ENCODE measurements at places on chromosomes 13 and 19.

GRCh38 chr19:1935484-1936208 is 5.3 kb upstream of the CSNK1G2 start:
- DNase-seq, result peak; percentile 50

GRCh38 chr19:3631053-3631861 is 4.7 kb upstream of the CACTIN start:
- DNase-seq, result no peak

- no peak for DNase-seq
These were observed 41.8 kb downstream of the CARD8 start for GRCh38 chr19:48213959-48214358.

DNA sequence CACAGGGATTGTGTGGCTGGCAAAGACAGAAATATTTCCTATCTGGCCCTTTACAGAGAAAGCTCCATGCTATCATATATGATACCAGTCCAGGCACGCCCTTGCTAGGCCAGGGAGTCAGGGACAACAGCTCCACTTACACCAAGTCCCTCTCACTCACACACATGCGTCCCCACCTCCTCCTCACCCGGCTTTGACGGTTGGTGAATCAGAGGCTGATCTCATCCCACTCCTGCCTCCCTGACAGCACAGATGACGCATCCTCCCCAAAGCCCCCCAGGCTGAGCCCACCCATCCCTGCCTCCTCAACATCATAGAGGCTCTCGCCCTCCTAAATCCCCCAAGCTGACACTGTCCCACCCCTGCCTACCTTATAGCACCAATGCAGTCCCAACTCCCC is 62.7 kb downstream of the F2RL3 start:
- DNase-seq, result no peak

DNA sequence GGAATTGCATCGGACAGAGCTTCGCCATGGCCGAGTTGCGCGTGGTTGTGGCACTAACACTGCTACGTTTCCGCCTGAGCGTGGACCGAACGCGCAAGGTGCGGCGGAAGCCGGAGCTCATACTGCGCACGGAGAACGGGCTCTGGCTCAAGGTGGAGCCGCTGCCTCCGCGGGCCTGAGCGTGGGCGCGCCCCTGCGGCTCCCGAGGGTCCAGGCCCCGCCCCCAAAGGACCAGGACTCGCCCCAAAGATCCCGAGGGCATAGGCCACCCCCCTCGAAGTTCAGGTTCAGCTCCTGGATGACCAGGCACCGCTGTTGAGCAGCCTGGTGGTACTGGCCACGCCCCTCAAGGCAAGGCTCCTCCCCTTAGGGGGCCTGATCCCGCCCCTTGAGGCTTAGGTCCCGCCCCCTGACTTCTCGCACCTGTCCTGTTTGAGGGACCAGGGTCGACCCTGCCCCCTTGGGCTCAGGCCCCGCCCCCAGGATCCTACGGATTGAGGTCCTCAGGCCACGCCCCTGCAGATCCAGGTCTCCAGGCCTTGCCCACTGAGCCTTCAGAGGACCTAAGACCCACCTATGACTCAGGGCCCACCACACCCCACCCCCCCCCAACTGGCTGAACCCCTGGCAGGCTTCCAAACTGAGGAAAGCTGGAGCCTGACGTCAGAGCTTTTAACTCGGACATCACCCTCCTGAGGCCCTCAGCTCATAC is 43.1 kb downstream of the CYP4F22 start:
- peak; percentile 60 for DNase-seq

DNA sequence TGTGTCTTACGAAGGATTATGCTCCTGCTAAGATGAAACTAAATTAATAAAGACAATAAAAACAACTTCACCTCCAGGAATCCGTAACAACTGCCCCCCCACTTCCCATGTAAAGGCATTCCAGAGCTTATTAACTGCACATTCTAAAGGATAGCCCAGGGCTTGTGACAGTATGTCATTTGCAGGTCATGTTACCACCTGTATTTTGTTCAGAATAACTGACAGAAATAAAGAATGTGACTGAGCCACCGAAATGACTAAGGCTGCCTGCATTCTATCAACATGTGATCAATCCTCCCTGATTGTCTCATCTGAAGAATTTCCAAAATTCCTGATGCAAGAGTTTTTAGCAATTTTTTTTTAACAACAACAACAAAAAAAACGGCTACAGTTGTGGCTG is 117.2 kb downstream of the MIPEP start:
- no peak for DNase-seq

- no peak for DNase-seq
These were observed 4.2 kb downstream of the GATAD2A start for GRCh38 chr19:19409631-19410030.

GRCh38 chr13:97268772-97269171 is 46.6 kb downstream of the MBNL2 start:
- no peak for DNase-seq

GRCh38 chr13:43244481-43244880 is 221.1 kb downstream of the DNAJC15 start:
- no peak for DNase-seq

GRCh38 chr13:113864273-113864890 is 506 bp upstream of the GAS6 start:
- DNase-seq, result no peak

DNA sequence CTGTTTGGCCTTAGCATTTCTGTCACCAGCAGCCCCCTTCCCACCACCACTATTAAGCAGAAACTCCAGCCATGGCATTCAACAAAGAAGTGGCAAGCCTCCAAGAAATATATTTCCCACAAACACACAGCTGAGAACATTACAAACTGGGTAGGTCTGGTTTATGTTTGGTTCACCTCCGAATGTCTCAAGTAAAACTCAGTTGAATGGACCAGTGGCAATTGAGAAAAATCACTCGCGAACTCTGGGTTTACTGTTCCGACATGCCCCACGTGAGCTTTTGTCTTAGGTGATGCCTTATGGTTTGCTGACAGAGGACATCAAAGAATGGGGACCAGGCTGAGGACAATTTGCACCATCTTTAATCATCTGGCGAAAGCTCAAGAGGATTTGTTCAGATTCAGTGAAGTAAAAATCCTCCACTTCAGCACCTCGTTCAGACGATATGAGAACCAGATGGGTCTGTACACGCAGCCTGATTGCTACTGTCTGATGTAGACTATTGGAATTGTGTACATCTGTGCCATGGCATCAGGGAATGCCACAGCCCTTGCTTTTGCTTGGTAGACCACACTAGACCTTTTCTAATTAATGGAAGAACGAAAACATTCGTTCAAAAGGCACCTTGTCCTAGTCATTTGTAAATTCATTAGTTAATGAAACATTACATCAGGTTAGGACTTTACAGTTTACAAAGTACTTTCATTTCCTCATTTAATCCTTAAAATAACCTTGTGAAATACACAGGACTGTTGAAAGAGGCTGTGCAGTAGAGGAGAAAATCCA is 59.4 kb downstream of the SLC10A2 start:
- no peak for DNase-seq

GRCh38 chr19:49297403-49297802 is 27.6 kb downstream of the SLC6A16 start:
- DNase-seq, result no peak

DNA sequence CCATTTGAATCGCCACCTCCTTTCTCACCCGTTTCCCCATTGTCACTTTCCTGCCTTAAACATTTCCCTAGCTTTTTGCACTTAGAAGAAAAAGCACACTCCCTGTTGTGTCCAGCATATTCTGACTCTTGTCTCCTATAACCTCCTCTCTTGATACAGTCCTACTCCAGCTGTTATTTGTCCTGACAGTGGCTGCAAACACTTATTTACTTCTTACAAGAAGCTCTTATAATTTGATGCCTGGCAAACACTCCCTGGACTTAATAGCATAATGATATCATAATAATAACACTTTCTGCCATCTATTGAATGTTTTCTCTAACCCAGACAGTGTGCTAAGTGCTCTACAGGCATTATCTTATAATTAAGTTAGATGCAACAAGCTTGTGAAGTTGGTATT is 76.6 kb downstream of the DGKH start:
- DNase-seq, result no peak

DNA sequence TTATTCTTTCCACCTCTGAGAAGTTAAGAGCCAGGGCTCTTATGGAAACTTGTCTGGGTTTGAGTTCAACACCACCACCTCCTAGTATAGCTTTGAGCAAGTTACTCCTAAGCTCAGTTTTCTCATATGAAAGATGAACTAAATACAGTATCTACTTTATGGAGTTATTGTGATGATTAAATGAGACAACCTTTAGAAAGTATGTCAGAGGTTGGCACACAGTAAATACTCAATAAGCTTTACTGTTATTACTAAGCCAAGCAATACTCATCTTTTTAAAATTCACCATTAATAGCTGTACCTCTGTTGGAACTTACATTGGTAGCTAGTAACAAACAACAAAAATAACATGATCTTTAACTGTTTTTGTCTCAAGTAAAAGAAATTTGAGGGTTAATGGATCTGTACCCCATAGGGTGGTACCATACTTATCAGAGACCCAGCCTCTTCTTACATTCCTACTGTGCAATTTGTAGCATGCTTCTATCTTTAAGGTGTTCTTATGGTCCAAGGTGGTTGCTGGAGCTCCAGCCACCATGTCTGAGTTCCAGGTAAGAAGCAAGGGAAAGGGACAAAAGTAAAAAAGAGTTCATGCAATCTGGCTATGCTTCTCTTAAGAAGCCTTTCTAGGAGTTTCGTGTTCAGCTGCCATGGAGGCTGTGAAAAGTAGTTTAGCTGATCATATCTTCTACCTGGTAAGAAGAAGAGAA is 24.1 kb upstream of the NDFIP2 start:
- no peak for DNase-seq

GRCh38 chr19:57037556-57037955 is 82.2 kb upstream of the USP29 start:
- no peak for DNase-seq

- no peak for DNase-seq
These were observed 199.3 kb upstream of the UBL3 start for GRCh38 chr13:30049692-30050091.

DNA sequence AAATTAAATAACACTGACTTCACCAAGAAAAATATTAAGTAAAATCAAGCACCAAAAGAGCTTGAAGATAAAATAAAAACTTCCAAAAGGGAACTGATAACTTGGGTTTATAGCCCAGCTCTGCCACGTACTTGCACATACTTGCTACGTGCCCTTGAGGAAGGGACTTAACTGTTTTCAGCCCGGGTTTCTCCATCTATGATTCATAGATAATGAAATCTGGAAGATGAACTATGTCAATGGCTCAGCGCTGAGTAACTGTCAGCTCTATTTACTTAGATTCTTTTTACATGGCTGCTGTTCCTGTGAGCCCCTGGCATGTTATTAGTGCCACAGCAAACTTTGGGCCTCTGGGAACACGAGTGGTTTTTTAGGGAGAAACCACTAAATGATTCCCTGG is 9.6 kb upstream of the ZC3H13 start:
- DNase-seq, result no peak

- no peak for DNase-seq
These were observed 2.7 kb downstream of the VSTM2B start for GRCh38 chr19:29528350-29528945.

DNA sequence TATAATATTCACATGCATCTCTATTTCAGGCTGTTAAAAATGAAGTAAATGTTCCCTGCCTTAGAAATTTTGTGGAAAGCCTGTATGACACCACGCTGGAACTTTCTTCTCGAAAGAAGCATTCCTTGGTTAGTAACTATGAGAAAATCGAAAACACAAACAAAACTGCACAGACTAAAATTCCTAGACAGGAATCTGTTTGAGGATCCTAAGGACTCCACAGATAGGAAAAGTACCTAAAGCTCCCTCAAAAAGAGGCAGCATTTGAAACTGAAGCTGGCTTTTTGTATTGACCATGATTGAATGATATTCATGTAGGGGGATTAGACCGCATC is 103.4 kb downstream of the FRY start:
- no peak for DNase-seq

- no peak for DNase-seq
These were observed 118.7 kb downstream of the FRY start for GRCh38 chr13:32150239-32150638.

DNA sequence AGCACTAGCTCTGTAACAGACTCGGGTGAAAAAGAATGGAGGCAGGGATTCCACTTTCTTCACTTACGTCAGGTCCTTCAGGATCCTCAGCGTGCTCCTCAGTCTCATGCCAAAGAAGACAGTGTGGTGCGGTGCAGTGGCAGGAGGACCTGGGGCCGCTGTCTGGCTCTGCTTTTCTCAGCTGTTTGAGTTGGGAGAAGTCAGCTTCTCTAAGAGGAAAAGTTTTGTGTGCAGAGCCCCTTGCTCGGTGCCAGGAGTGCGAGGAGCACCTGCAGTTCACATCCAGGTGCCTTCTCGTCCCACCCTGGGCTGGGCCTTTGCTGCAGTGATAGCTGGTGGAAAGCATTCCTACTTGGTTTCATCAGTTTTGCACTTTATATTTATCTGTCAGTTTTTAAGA is 77.9 kb upstream of the TEX29 start:
- DNase-seq, result no peak

GRCh38 chr13:59408738-59409137 is 755.0 kb downstream of the DIAPH3 start:
- DNase-seq, result no peak

GRCh38 chr13:32261567-32261966 is 53.6 kb downstream of the ZAR1L start:
- DNase-seq, result no peak

GRCh38 chr13:52599037-52599847 is 43.0 kb upstream of the HNRNPA1L2 start:
- DNase-seq, result no peak

GRCh38 chr13:89846926-89847585 is 1500.4 kb upstream of the MIR17HG start:
- DNase-seq, result no peak

GRCh38 chr13:99426426-99426825 is 74.8 kb upstream of the TM9SF2 start:
- no peak for DNase-seq

DNA sequence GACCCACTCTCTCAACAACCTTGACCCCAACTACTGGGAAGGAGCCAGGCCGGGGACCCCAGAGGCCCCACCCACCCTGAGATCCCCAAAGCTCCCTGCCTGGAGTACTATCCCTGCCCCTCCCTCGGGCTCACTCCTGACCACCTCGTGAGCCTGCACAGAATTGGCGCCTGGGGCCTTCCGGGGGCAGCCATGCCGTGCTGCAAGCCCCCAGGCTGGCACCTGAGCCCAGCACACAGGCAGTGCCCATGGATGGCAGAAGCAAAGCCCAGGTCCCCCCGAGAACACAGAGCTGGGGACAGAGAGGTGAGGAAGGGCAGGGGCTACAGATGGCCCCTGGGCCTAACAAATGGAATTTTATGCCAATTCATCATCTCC is 13.9 kb downstream of the LSM4 start:
- DNase-seq, result no peak

DNA sequence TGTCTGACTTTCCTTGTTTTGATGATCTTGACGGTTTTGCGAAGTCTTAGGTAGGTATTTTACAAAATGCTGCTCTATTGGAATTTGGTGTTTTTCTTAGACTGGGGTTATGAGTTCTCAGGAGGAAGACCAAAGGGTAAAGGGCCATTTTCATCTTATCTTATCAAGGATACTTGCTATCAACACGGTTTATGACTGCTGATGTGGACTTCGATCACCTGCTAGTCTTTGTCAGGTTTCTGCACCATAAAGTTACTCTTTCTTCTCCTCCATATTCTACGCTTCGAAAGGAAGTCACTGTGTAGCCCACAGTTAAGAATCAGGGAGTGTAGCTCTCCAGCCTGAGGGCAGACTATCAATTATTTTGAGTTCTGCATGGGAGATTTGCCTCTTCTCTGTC is 7.4 kb upstream of the CEBPG start:
- DNase-seq, result no peak

GRCh38 chr13:48492470-48493065 is 40.3 kb downstream of the RCBTB2 start:
- no peak for DNase-seq

- no peak for DNase-seq
These were observed 19.8 kb downstream of the ZNF586 start for GRCh38 chr19:57789288-57789687.

- no peak for DNase-seq
These were observed 323.0 kb downstream of the GPC5 start for GRCh38 chr13:91721413-91721812.
